Activated CD8-positive, alpha-beta memory T cell treated with anti-CD3 and anti-CD28 coated beads for 36 hours (primary cell): ENCODE measurements at places on chromosomes 1 and 21. TPM values are rescaled to one million over a fixed set of nuclear protein-coding genes. Genes with fewer than 3 reads are reported as not detected.

Gene SLAMF8
- 2.8 TPM for total RNA-seq

Gene ERO1B
- 2.3 TPM for total RNA-seq

Gene HSD3B2
- not detected for total RNA-seq

Gene PRR9
- total RNA-seq = not detected

Gene GBP4
- total RNA-seq = 31.4 TPM

Gene FAM72B
- 19.2 TPM for total RNA-seq

Gene F5
- 88.5 TPM for total RNA-seq

Gene LDLRAD1
- total RNA-seq = not detected

Gene EPHA10
- total RNA-seq = not detected

Gene ANKRD45
- not detected for total RNA-seq

Gene S100A1
- not detected for total RNA-seq

Gene SIM2
- total RNA-seq = not detected

Gene IVL
- total RNA-seq = not detected

Gene ADCY10
- not detected for total RNA-seq

Gene COL9A2
- 4.6 TPM for total RNA-seq

Gene GSTM5
- total RNA-seq = not detected

Gene DARS2
- total RNA-seq = 46.3 TPM

Gene RPE65
- not detected for total RNA-seq

Gene DFFA
- total RNA-seq = 79.1 TPM

Gene KIAA1614
- total RNA-seq = 0.38 TPM

Gene FMN2
- not detected for total RNA-seq

Gene LIN28A
- total RNA-seq = not detected

Gene ZBTB37
- 8.3 TPM for total RNA-seq

Gene LENEP
- not detected for total RNA-seq

Gene CLCA4
- total RNA-seq = not detected

Gene MAP3K21
- total RNA-seq = 5.0 TPM

Gene GFI1
- 74.4 TPM for total RNA-seq

Gene PTCH2
- total RNA-seq = 0.51 TPM

Gene NBPF3
- 4.3 TPM for total RNA-seq

Gene ZMYND12
- total RNA-seq = 0.84 TPM

Gene SGIP1
- not detected for total RNA-seq

Gene EGLN1
- 36.0 TPM for total RNA-seq

Gene FLVCR1
- total RNA-seq = 16.2 TPM

Gene RHBDL2
- not detected for total RNA-seq

Gene FUBP1
- total RNA-seq = 239 TPM

Gene WDR47
- total RNA-seq = 13.4 TPM

Gene RNU1-2
- total RNA-seq = 907 TPM

Gene EVI5
- 49.3 TPM for total RNA-seq

Gene SELP
- 0.15 TPM for total RNA-seq

Gene SPRR2G
- total RNA-seq = not detected

Gene TMEM50A
- 111 TPM for total RNA-seq

Gene COL6A1
- 5.2 TPM for total RNA-seq

Gene MMEL1
- total RNA-seq = 0.42 TPM

Gene FNDC5
- total RNA-seq = not detected

Gene CYP4A11
- not detected for total RNA-seq

Gene ZBTB17
- 57.9 TPM for total RNA-seq
